ENCODE measurements at places on chromosomes 5 and 9.

- no peak for DNase-seq
Observed at GRCh38 chr5:773517-774264, 10.8 kb downstream of the ZDHHC11B start.

- no peak for DNase-seq
Observed at GRCh38 chr9:77170991-77171699, 6.2 kb upstream of the VPS13A start.

- DNase-seq, result no peak
Observed at GRCh38 chr5:9707732-9708462, 77.7 kb upstream of the TAS2R1 start.

GRCh38 chr5:139659695-139660101 lies 11.5 kb downstream of the CXXC5 start:
- peak; percentile 64 for DNase-seq

- no peak for DNase-seq
Observed at GRCh38 chr9:131523451-131524435, 7.3 kb downstream of the UCK1 start.

- no peak for DNase-seq
Observed at GRCh38 chr5:97737608-97738007, 554.6 kb upstream of the RIOK2 start.

DNA sequence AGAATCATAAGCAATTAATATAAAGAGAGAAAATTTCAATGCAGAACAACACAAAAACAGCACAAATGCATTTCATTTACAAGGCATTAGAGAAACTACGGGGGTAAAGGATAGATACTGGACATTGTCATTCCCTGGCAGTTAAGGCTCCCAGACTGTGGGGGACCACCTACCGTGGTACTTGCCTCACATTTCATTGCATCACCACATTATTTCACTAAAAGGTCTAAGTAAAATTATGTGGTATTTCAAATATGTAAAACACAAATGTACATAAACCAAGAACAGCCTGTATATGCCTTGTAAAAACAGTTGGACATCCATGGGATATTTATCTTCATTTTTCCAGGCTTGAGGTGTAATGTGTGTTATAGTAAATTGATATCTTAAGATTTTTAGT lies 571.2 kb upstream of the ZNF462 start:
- no peak for DNase-seq

- DNase-seq, result peak; percentile 43
Observed at GRCh38 chr5:84017523-84018172, 297.0 kb upstream of the HAPLN1 start.

DNA sequence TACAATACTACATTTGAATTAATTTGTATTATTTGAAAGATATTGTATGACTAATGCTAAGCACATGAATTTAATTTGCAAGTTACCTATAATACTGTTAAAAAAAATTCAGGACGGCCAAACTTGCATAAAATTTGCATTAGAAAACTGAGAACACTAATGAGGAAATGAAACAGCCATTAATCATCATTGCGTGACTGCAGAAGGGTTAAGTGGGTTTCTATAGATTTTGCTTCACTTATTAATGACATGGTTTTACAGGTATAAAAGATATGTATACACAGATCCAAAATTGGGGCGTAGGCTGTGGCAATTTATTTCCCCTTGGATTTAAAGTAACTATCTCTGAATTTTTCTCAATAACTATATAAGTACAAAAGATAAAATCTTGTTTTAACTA lies 882.6 kb downstream of the PTPRD start:
- no peak for DNase-seq

GRCh38 chr5:63564789-63565188 lies 397.5 kb downstream of the HTR1A start:
- no peak for DNase-seq

DNA sequence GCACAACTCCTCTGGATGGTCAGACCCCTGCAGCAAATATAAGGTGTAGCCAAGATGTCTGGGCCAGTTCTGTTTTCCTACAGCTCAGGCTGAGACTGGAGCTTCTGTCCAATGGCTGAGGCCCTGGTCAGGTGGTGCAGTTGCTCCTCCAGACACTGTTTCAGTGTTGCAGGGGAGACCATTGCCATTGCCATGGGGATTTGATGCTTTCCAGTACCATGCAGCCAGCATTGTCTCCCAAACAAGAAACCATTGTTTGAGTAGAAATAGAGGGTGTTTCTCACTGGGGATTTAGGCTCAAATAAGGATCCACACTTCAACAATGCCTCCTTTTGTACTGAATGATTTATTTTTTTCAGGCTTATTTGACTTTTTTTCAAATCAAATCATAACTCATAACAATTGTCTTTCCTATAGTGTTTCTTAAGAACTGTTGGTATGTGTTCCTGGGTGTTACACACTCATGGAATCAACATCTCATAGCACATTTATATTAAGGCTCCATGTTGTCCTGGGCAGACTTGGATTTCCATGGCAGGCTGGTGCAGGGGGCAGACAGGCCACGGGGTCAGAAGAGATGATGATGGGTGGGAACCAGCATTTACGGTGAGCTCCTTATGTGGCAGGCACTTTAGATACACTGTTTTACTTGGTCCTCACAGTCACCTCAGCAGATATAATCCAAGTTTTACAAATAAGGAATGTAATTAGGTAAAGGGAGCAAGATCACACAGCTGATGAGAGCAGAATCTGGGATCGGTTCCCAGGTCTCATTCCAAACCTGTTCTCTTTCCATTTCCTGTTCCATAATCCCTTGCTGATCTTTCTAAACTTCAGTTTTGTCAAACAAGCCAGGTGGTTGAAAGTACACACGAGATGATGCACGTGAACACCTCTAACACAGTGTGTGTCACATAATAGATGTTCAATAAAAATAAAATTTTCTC lies 95.9 kb upstream of the GNAQ start:
- DNase-seq, result no peak

GRCh38 chr9:84791643-84792042 lies 122.1 kb downstream of the NTRK2 start:
- DNase-seq, result no peak

DNA sequence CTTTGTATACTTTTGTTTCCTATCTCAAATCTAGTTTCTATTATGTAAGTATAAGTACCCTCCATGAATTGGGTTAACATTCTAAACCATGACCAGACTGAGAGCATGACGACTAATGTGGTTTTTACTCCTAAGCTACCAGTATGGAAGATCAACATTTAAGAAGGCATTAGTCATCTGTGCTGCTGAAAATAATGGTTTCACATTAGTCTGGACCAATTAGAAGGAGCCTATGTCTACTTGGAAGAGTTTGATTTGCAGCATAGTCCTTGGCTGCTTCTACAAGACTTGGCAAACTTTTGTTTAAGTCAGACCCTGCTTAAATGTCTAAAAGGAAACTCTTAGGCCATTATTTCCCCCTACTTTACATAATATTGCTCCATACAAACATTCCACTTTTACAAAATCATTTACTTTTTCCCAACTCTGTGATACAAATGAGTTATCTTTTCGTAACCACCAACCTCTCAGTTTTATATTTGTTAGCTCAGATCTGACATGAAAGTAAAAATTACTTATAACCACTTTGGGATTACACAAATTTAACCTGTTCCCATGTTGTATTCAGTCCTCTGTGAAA lies 186.7 kb downstream of the COMMD10 start:
- peak; percentile 97 for DNase-seq

- no peak for DNase-seq
Observed at GRCh38 chr9:121672213-121672612, 20.8 kb downstream of the DAB2IP start.

DNA sequence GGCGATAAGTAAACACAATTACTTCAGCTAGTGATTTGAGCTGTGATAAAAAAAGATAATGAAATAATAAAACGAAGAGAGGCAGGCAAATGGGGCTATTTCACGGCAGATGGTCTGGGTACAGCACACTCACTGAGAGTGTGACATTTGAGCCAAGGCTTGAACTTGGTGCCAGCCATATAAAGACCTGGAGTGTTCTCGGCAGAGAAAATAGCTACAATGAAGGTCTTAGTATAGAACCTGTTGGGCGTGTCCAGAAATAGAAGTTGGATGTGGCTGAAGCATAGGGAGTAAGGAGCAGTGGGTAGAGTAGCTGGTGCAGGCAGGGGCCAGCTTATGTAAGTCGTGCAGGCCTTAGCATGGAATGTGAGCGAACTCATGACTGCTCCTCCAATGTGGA lies 660.3 kb upstream of the WWC1 start:
- DNase-seq, result no peak
